ENCODE measurements at places on chromosomes 1 and 21.

GRCh38 chr1:227886993-227887696 is 60.6 kb downstream of the WNT9A start:
- DNase-seq = no peak

GRCh38 chr1:20485527-20486456 is at the start of gene CAMK2N1:
TSS of gene CAMK2N1 (minus strand) at chr1:20486210. CDS start at chr1:20485379, 831 bp downstream.
- DNase-seq = peak; percentile 29

DNA sequence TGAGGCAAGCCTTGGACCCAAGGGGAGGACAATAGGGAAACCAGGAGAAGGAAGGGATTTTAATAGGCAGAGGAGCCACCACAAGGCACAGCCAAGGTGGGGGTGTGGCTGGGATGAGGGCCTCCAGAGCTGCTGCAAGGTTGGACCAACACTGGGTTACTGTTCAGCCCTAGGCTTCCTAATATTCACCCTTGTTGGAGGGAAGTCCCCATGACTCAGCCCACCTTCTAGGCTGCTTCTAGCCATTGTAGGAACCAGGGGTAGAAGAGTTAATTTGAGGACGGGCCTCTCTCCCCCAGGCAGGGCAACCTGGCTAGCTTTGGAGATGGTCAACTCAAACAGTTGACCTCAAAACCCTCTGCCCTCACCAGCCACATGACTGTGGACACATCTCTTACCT is 59.5 kb downstream of the KCNN3 start:
- no peak for DNase-seq

- no peak for DNase-seq
These were observed 359.1 kb downstream of the BARHL2 start for GRCh38 chr1:90357995-90358394.

GRCh38 chr1:222927031-222927430 is 112.2 kb downstream of the DISP1 start:
- DNase-seq = no peak

GRCh38 chr1:171666114-171666769 is 13.8 kb upstream of the MYOC start:
- no peak for DNase-seq

DNA sequence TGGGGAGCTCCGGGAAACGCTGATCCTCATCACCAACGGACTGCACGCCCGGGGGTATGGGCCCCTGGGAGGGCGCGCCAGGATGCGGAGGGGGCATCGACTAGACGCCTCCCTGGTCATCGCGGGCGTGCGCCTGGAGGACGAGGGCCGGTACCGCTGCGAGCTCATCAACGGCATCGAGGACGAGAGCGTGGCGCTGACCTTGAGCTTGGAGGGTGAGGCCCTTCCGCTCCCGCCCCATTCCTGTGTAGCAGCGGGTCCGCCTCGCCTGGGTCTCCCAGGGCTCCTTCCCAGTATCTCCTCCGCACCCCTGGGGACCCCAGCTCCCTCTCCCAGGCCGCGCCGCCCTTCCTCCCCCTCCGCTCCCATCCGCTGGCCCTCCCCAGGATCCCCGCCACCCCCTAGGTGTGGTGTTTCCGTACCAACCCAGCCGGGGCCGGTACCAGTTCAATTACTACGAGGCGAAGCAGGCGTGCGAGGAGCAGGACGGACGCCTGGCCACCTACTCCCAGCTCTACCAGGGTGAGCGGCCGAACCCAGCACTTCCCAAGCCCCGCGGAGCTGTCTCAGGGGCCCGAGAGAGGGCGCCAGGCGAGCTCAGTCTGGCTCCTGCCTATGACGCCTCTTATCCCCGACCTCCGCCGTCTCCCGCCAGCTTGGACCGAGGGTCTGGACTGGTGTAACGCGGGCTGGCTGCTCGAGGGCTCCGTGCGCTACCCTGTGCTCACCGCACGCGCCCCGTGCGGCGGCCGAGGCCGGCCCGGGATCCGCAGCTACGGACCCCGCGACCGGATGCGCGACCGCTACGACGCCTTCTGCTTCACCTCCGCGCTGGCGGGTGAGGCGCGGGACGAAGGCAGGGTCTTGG is 5.0 kb downstream of the HAPLN2 start:
- no peak for DNase-seq

DNA sequence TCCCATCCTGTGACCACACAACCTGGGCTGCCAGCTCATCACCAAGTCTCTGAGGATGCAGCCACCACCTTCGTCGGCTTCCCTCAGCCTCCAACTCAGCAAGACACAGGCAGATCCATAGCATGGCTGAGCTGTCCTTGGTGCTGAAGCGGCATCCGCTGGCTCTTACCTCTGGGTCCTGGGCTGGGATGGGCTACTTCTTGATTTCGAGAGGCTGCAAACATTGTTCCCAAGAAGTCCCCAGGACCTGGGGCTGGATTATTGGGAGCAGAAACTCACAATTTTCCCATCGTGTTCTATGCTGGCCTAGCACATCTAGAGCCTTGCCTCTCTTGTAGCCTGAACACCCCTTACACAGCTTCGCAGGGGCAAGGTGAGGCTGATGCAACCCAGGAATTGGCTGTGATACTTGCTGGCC is 24.9 kb upstream of the C1QA start:
- no peak for DNase-seq

GRCh38 chr1:90704817-90705216 is 12.3 kb downstream of the BARHL2 start:
- no peak for DNase-seq

DNA sequence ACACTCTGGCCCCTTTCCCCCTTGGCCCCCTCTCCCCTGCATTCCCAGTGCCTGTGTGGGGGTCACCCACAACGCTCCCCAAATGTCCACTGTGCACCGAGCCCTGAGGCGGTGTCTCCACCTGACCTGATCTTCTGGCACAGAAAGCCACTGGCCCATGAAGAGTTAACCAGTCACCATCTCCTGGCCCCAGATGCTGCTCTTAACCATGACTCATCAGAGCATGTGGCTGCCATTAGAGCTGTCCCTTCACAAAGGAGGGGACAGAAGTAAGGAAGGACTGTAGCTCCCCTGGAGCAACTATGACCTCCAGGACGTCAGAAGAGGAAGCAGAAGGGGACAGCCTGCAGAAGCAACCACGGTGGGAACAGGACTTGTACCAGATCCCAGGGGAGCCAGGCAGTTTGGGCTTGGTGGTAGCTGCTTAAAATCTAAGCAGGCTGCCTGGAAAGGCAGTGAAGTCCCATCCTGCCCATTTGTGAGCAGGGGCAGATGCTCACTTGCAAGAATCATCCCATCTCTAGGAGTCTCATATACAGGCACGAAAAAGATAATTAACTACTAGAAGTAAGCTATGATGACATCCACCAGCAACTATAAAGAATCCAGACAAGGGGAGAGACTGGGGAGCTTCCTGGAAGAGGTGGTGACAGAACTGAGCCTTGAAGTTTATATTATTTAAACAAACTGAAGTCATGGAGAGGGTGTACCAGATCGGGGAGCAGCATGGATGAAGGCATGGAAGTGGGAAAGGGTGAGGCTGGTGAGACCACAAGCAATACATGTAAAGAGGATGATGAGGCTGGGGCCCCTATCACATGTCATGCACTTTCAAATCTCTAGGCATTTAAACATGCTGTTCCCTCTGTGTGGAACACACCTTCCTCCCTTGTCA is 1.1 kb upstream of the TTC39A start:
- DNase-seq = no peak

DNA sequence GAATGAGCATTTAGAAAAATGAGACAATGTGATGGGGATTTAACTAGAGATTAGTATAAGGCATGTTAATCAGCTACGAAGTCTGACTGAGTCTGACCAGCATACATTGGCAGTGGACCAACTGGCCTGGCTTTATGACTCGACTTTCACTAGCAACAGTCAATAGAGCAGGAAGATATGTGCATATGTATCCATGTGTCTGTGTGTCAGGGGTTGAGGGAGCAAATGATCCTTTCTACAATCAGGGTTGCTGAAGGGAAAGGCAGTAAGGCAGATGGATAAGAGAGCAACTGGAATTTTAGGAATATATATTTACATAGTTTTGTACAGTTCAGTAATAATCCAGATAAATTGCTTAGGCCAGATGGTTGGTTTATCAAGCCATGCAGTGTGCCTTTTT is 645.6 kb downstream of the PLA2G4A start:
- DNase-seq = no peak

GRCh38 chr1:29673669-29674626 is 437.6 kb downstream of the PTPRU start:
- no peak for DNase-seq

- DNase-seq = no peak
These were observed 8.6 kb downstream of the ACOT7 start for GRCh38 chr1:6384962-6385361.

- DNase-seq = no peak
These were observed 206.3 kb upstream of the B3GALT2 start for GRCh38 chr1:193392686-193393085.

- DNase-seq = no peak
These were observed 22.2 kb downstream of the FNDC5 start for GRCh38 chr1:32848354-32849063.

GRCh38 chr1:23752909-23753308 is 9.6 kb downstream of the ELOA start:
- DNase-seq = no peak

GRCh38 chr1:112092656-112093371 is 103.3 kb upstream of the KCND3 start:
- DNase-seq = no peak

DNA sequence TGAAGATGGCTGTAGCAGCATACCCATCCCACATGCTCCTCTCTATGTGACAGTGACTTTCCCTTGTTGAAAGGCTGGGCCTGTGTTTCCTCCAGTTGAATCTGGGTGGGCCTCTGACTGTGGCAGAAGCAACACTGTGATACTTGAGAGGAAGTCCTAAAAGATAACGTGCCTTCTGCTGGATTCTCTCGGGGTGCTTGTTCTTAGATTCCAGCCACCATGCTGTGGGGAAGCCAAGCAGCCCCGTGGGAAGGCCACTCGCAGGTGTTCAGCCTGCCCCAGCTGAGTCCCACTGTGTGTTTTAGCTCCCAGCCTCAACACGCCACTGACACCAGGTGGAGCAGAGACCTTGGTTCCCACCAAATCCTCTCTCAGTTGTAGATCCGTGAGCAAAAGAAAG is 31.5 kb downstream of the TRAPPC10 start:
- no peak for DNase-seq

DNA sequence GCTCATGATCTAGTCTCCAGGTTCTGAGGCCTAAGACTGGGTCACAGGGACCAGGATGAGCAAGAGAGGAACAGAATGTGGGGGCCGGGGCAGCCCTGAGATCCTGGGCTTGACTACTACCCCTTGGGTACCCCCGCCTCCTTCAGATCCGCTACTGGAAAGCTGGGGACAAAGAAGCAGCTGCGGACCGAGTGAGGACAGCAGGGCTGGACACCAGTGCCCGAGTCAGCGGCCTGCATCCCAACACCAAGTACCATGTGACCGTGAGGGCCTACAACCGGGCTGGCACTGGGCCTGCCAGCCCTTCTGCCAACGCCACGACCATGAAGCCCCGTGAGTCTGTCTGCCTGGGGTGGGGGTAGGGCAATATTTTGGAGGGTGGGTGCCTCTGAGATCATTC is 12.5 kb downstream of the TMEM81 start:
- DNase-seq = no peak

- no peak for DNase-seq
These were observed 2.9 kb downstream of the CD164L2 start for GRCh38 chr1:27380224-27380623.

DNA sequence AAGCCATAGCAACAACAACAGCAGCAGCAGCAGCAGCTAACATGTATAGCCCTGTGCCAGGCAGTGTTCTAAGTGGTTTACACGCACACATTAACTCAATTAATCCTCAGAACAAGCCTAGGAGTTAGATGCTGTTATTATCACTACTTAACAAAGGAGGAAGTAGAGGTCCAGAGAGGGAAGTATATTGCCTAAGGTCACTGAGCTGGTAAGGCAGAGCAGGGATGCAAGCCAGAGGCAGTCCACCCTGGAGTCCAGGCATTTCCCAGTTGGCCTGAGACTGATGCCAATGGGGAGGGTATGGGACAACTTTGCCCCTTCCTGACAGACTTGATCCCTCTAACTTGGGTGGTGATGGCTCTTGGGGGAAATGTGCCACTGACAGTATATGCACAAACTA is 6.8 kb downstream of the CDC14A start:
- DNase-seq = no peak

- no peak for DNase-seq
These were observed 166.8 kb downstream of the HIVEP3 start for GRCh38 chr1:41751804-41752513.

DNA sequence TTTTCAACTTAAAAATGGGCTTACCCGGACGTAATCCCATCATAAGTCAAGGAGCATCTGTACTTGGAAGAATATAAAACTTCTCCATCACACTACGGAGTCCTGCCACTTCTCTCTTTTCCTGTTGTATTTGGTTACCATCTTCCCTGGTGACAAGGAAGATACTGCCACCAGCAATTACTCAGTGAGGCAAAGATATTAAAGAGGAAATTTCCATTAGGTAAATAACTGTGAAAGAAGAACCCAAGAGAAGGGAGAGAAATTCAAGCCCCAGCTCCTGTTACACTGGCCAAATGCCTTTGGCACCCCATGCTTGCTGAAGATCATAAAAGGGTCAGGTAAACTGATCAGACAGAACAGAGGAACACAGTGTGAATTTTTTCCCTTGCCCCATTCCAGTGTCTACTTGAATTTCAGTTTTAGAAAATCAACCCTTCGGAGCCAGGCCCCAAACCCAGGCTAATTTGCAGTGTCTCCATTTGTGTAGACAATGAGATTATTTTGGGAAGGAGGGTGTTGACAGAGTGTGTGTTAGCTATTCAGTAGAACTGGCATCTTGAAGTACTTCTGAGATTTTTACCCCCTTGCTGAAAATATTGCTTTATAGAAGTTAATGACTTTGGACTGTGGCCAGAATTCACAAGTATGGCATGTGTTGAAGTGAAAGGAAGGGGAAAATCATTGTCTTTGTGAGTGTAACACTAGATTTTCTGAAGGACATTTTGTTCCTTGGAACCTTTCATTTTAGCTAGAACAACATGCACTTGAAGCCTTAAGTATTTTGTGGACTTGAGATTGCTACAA is 167.1 kb downstream of the DHRS3 start:
- DNase-seq = no peak

- no peak for DNase-seq
These were observed at the start of gene NMNAT2 for GRCh38 chr1:183417772-183418491. TSS of gene NMNAT2 (minus strand) at chr1:183418380. CDS start at chr1:183418267, 113 bp downstream.

GRCh38 chr1:14160781-14161180 is 437.7 kb upstream of the KAZN start:
- DNase-seq = no peak
